Activated T-cell treated with anti-CD3 and anti-CD28 coated beads, Interleukin-2, amount 50 U/mL, for 72 hours (primary cell): ENCODE measurements at places on chromosomes 12 and 14. TPM values are rescaled to one million over a fixed set of nuclear protein-coding genes. Genes with fewer than 3 reads are reported as not detected.
A peak's percentile ranks its signal among the peaks of the same experiment; 100 is the strongest.

DNA sequence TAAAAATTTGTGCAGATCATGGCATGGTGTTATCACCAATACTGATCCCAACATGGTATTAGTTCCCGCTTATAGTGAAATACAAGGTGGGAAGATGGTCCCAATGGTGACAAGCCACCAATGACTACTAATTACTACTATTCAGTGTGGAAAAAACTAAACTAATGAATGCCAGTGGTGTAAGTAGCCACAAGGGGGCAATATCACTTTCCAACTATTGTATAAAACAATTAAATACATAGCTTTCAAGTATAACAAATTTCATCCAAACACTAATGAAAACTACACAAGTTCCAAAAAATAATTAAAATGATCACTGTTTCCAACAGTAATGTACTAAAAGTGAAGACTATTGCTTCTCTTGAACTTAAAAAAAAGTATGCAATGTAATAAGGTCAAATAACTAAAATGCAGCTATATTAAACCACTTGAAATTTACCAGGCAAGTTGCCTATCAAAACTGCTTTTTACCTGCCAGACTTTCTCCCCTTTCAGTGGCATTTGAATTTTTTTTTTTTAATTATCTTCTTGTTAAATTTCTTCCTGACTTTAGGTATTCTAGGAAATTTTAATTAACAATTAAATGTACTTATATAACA is 58.0 kb downstream of the PAPLN start:
- DNase-seq: no peak

GRCh38 chr14:67569651-67570290 is 30.3 kb downstream of the PIGH start:
- DNase-seq: no peak

- no peak for DNase-seq
These were observed 41.6 kb upstream of the LRIG3 start for GRCh38 chr12:58961906-58962305.

DNA sequence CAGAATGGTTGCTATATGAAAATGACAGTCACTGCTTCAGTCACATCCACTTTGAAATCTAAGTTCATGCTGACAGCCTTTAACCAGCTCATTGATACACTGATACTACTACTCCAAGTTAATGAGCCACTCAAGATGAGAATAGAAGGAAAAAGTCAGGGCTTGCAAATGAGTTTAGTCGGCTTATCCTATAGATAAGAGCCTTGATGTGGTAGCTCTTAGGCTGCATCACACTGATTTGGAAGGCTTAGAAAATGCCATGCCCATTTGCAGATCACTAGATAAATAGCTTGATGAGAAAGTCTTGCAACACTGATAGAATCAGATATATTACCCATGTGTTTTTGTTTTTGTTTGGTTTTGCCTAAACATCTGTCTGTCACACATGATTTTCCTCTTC is 251.4 kb upstream of the ATXN7L3B start:
- DNase-seq: no peak

GRCh38 chr12:12582193-12582881 is 19.7 kb upstream of the DUSP16 start:
- DNase-seq: peak; percentile 16

GRCh38 chr14:53969326-53969725 is 12.7 kb upstream of the BMP4 start:
- no peak for DNase-seq

GRCh38 chr14:101476916-101477553 is 84.3 kb upstream of the DIO3 start:
- no peak for DNase-seq

- no peak for DNase-seq
These were observed 5.8 kb upstream of the LRP10 start for GRCh38 chr14:22865424-22866405.

- DNase-seq: no peak
These were observed 6.1 kb upstream of the SERPINA11 start for GRCh38 chr14:94458558-94459205.

DNA sequence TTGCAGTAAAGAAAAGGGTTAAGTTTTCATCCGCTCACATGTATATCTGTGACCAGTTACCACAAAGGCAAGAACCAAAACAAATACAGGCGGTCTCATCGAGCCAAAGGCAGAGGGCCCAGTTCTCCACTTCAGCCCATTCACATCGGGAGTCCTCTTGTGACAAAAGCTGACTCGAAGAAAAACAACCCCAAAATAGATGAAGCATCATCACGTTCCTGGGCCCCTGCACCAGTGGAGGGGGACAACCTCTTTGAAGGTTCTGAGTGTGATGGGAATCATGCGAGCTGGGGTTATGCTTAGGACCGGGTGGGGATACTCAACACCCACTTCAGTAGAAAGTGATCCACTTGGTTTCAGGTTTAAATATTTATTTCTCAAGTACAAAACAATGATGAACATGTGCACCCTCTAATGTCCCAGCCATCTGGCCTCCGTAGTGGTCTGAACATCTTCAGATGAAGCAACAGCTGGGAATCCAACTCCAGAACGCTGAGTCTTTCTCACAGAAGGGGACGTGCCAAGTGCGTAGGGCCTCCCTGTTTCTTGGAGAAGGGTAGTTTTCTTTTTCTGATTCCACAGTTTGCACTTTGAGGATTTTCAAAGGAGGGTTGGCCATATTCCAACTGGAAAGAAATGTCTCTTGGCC is 8.4 kb downstream of the GSC start:
- no peak for DNase-seq

DNA sequence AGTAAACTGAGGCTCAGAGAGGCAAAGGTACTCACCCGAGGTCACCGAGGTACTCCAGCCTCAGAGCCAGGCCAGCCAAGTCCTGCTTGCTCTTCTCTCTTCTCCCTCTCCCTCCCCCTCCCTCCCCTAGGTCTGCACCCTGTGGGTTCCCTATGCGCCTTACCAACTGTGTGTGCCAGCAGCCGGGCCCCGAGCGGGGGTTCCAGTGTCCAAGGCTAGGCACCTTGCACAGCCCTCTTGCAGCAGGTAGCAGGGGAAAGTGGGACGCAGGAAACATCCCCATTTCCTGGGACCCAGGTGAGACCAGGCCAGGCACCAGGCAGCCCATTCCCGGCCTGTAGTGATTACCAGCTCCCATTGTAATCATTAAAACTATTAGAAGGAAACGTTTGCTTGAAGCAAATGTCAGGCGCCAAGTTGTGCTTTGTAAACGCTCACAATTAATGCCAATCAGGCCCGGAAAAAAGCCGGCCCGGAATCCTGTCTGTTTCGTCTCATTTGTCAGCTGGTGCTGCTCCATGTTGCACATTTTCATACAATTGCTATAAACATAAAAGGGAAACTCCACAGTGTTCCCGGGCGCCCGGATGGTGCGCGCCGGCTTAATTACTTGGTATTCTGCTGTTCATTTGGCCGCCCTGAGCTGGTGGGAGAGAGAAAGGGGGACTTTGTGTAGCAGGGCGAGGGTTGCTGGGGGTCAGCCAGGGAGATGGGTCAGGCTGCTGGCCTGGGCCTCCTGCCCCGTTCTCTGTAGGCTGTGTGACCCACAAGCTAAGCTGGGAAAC is 11.9 kb downstream of the FAM222A start:
- no peak for DNase-seq

- DNase-seq: no peak
These were observed 5.2 kb upstream of the FOS start for GRCh38 chr14:75273272-75274049.

DNA sequence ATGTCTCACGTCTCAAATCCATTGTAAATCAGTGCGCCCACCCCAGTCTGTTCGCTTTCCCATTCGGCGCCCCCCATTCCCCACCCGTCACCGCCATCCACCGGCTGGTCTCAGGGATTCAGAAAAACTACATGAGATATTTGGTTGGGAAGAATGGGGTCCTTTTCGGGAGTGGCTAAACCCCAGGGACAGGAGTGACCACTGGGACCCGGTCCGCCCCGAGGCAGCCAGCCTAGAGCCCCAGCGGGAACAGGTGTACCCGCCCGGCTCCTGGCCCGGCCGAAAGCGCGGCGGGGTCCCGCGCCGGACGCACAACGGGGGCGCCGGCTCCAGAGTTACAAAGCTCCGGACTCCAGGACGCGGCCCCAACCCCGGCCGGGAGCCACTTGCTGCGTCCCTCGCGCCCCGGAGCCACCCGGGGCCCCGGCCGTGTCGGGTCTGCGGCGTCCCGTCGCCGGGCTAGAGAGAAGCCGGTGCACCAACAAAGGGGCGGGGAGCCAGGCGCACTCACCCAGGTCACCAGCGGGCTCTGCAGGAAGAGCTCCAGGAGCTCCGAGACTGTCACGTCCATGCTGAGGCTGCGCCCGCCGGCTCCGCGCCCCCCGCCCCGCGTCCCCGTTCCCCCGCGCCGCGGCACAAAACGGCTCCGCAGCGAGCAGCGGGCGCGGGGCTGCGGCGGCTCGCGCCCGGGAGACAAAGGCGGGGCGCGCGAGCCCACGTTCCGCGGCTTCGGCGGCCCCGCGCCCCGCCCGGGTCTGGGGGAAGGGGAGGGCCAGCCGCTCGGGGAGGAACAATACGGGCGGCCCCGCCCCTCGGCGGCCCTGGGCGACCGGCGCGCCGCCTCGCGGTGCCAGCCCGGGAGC is at the start of gene CCDC88C:
CCDC88C (minus strand) TSS at position 701 of the 863 bp plus-strand sequence; CDS start at position 571, 130 bp downstream.
- DNase-seq: peak; percentile 83

DNA sequence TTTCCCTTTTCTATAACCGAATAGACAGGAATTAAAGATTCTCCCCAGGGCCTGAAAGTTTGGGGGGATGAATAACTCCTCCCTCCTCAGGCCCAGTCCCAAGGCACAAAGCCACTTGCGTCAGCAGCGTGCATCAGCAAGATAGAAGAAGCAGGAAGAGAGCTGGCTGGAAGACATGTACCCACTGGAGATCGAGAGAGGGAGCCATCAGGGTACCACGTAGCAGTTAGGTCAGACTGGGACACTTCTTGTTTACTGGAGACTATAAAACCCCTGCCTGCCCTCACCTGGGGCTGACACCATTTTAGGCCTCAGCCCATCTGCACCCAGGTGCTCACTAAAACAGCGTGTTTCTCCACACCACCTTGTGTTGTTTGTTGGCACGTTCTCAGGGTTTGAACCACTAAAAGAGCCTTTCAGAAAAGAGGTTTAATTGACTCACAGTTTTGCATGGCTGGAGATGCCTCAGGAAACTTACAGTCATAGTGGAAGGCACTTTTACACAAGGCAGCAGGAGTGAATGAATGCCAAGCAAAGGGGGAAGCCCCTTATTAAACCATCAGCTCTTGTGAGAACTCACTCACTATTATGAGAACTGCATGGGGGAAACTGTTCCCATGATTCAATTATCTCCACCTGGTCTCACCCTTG is 93.2 kb downstream of the TMTC3 start:
- peak; percentile 61 for DNase-seq

GRCh38 chr14:75201087-75201486 is 24.7 kb upstream of the TMED10 start:
- DNase-seq: no peak

DNA sequence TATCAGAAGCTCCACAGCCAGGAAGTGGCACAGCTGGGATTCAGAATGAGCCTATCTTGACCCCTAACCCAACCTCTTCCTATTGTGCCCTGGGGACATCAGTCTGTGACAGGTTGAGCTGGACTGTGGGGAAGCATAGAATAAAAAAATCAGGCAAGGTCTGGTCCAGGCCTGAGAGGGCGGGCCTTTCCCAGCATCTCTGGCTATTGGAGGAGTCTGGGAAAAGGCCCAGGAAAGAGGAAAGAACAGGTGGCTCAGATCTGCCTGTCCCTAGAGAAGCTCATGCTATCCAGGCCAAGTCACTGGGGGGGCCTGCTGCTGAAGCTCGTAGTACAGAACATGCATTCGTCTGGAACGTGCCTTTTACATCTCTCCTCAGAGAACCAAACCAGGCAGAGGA is 100.5 kb downstream of the PPM1H start:
- DNase-seq: no peak

DNA sequence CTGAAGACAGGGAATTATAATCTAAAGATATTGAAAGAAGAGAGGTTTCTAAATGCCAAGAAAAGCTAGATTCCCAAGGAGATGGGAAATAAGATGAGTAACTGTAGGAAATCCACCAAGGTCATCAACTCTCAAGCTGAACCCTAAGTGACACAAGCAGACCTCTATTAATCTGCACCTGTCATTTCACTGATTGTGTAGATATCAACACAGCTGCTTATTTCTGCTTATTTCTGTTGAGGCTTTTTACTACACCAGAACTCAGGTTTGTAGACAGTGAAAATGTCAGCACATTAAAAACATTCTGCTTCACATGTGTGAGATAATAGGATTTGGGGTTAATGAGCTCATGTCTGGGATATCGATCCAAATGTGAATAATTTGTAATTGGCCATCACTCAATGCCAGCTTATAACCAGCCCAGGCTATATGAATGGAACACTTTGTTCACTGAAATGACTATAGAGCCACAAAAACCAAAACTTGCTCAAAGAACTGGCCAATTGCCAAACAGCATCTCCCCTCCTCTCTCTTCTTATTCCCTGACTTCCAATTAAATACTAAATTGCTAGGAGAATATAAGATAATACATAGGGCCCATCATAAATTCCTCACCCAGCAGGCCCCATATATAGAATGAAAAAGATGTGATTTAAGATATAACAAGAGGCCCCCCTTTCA is 188.7 kb upstream of the ARID2 start:
- no peak for DNase-seq

- DNase-seq: no peak
These were observed 60.1 kb downstream of the KLHL28 start for GRCh38 chr14:44901696-44902095.

- no peak for DNase-seq
These were observed 75.5 kb downstream of the ACADS start for GRCh38 chr12:120801146-120801545.

DNA sequence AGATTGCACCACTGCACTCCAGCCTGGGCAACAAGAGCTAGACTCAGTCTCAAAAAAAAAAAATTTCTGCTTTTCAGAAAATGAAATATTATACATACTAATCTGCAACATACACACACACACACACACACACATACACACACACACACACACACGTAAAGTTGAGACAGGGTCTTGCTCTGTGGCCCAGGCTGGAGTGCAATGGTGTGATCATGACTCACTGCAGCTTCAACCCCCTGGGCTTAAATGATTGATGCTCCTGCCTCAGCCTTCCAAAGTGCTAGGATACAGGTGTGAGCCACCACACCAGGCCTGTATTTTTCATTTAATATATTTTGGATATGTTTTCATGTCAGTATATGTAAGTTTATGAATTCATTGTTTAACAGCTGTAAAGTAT is 18.8 kb upstream of the WDR20 start:
- no peak for DNase-seq

The KRT1 gene
- not detected for total RNA-seq

The OR8S1 gene
- not detected for total RNA-seq

The KRT85 gene
- total RNA-seq: not detected

The AHNAK2 gene
- total RNA-seq: not detected

The LBHD2 gene
- total RNA-seq: not detected

The KRT6C gene
- not detected for total RNA-seq

The EIF5 gene
- 295 TPM for total RNA-seq

The TMBIM6 gene
- total RNA-seq: 785 TPM

The CLEC4D gene
- not detected for total RNA-seq

The MYO1H gene
- not detected for total RNA-seq

The BIN2 gene
- 102 TPM for total RNA-seq

The TTC5 gene
- total RNA-seq: 15.5 TPM

The INHBC gene
- total RNA-seq: not detected

The ZC2HC1C gene
- total RNA-seq: 3.0 TPM
